Stimulated activated CD4-positive, alpha-beta T cell treated with anti-CD3 and anti-CD28 coated beads, Interleukin-2, amount 100 ng/mL, for 24 hours (primary cell): ENCODE measurements at places on chromosomes 13 and 19.

DNA sequence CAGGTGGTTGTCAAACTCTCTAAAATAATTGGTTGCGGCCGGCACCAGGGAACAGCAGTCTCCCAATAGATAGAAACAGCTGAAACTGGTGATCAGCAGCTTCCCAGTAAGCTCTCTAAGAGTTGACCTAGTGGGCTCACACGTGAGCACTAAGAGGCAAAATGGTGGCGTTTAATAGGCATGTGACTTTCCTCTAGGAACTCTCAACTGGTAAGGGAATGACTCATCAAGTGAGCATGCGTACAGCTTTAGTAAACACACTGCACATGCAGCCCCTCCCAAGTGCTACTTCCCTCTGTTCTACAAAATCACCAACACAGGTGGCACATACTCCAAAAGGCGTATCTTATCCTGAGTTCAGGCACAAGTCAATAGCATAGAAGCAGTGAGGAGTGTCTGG is 41.7 kb downstream of the TNFSF11 start:
- no peak for DNase-seq

GRCh38 chr13:42259515-42259914 is 12.4 kb upstream of the AKAP11 start:
- no peak for DNase-seq

- DNase-seq, result no peak
Observed at GRCh38 chr13:100521851-100522617, 66.6 kb downstream of the GGACT start.

DNA sequence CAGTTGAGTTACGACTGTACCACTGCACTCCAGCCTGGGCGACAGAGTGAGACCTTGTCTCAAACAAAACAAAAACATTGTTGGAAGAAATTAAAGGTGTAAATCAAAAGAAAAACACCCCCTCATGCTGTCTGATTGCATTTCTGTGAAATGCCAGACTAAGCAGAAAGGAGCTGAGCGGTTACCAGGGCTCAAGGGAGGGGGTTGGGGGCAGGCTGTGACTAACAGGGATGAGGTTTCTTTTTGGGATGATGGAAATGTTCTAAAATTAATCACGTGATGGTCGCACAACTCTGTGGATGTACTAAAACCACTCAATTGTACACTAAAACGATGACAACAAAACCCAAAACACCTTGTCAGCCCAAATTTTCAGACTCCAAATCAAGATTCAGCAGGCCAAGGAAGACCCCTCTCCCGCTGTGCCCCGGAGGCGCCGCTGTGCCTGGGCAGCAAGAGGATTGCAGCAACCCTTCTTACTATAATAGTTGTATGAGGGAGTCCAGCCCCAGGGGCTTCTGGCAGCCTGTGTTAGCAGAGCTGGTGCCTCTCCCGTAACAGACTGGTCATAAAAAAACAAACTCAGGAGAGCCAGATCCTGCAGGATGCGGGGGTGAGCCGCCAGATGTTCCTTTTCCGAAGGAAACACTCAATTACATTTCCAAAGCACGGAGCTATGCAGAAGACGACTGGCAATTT is 20.9 kb downstream of the CAPS start:
- no peak for DNase-seq

DNA sequence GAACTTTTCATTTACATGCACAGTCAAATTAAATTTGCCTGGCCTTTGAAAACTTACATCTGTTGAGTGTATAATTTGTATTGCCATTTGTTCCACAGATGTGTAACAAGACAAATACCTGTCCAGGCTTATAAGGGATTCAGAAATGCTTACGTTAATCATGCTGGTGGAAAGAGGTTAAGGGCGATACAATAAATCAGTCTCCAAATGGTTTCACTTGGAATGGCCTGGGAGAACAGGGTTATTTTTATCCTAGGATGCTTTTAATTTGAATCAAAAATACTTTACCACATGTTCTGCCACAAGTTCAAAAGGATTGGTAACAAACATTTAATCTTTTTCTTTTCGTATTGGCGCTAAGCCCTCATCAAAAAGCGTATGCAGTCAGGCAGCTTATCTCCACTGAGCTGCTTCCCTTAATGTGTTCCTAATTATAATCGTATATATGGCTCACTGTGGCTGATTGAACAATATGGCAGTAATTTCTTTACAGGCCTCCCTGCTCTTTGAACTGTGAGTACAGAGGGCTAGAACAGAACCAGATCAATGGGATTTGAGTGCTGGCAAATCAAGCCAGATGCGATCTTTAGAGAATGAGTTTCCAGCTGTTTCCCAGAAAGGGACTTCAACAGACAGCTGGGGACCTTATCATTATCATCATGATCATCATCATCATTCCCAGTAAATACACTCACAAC is 425.7 kb downstream of the SPRY2 start:
- no peak for DNase-seq

- DNase-seq, result no peak
Observed at GRCh38 chr19:28686756-28687155, 526.2 kb downstream of the UQCRFS1 start.

DNA sequence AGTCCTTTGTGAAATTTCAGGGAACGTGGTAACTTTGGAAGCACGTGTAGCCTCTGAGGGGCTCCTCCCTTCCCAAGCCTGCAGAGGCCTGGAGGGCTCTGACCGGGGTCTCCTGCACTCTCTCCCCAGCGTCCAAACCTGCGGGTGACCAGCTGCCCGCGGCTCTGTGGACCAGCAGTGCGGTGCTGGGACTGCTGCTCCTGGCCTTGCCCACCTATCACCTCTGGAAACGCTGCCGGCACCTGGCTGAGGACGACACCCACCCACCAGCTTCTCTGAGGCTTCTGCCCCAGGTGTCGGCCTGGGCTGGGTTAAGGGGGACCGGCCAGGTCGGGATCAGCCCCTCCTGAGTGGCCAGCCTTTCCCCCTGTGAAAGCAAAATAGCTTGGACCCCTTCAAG is 2.7 kb upstream of the TPGS1 start:
- DNase-seq, result no peak

DNA sequence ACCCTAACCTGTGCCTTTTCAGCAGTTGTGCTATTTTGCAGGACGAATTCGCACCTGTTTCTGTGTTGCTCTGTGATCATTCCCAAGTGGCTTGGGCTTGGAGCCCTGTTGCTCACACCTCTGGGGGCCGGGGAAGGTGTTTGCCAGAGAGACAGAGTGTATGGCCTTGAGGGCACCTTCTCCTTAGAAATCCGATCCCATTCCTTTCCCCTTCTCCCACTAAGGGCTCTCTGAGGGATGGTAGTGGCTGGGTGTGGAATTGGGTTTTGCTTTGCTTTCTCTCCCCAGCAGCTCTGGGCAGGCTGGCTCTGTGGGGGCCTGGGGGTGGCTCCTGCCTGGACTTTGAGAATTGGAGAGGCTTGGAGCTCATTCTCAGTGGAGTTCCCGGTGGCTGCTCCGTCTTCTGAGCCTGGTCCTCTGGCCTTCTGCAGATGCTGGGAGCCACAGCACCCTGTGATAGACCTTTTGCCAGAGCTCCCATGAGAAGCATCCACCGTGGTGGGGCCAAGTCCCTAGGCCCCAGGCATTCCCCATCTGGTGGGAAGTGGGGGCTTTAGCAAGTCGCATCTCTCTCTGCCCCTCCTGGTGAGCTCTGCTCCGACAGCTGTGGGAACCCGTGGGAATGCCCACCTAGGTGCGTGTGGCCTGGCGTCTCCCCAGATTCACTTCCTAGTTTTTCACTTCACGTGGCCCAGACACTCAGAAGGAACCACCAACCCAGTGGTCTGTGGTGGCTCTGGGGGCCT is 26.1 kb downstream of the ATP11A start:
- no peak for DNase-seq

- no peak for DNase-seq
Observed at GRCh38 chr19:30381366-30381765, 9.2 kb downstream of the ZNF536 start.

DNA sequence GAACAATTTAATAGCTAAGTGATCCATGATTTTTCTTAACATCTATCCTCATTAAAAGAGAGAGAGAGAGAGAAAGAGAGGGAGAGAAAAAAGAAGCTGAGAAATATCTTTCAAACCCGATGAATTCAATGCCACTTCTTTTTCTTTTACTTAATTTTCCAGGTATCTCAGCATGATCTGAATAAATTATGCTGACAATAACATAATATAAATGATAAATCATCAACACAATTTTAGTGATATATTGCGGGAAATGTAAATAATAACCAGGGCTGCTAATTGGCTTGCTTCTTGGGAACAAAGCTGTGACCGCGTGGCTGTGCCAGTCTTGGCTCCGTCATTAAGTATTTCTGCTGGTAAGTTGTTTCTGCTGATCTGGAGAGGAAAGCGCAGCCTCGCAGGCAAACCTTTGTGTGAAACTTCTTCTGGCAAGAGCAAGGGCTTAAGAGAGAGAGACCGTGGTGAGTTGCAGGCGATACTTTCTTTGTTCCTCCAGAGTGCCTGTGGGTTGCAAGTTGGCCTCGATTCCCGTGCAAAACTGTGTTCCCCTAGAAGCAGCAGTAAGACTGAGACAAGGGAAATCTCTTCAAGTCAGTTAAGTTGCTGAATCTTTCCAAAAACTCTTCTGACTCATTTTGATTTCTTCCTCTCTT is 489.1 kb upstream of the TSHZ3 start:
- no peak for DNase-seq

DNA sequence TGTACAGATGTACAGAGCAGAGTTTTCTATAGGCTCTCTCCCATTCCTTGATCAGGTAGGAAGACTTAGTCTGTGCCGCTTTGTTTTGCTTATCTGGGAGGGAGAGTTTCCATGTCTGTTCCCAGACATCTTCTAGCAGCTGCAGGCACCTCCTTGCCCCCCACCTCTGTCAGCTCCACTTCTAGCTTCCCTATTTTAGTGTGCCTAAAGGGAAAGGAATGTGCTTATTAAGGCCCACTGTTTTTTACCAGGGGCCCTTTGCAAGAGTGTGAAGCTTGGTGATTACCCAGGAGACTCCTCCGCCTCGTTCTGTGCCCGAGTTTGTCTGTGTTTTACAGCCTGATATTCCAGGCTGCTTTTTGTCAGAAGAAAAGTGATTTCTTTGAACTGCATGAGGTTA is 1984.4 kb downstream of the OLFM4 start:
- DNase-seq, result no peak

- no peak for DNase-seq
Observed at GRCh38 chr19:55689411-55690108, 14.5 kb downstream of the EPN1 start.
